Right ventricle myocardium inferior (tissue), 1 donor: ENCODE measurements at places on chromosomes 5 and 9. TPM values are rescaled to one million over a fixed set of nuclear protein-coding genes. Genes with fewer than 3 reads are reported as not detected.

- DNase-seq: no peak
Measured at GRCh38 chr5:72268753-72269410, 51.2 kb downstream of the MRPS27 start.

The SPRY4 gene
- total RNA-seq: 9.7 TPM

The SPATA31D4 gene
- total RNA-seq: not detected

The ENTREP1 gene
- total RNA-seq: 20.0 TPM

- DNase-seq: no peak
Measured at GRCh38 chr5:65823845-65824445, 101.9 kb downstream of the NLN start.

The SAXO1 gene
- total RNA-seq: not detected

DNA sequence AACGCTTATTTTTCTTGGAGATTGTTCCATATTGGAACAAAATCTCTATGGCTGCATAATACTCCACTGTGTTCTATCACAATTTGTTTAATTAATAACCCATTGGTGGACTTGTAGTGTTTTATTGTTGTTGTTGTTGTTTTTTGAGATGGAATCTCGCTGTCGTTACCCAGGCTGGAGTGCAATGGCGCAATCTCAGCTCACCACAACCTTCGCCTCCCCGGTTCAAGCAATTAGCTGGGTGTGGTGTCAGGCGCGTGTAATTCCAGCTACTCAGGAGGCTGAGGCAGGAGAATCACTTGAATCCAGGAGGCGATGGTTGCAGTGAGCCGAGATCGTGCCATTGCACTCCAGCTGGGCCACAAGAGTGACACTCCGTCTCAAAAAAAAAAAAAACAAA lies 38.7 kb downstream of the SPRY4 start:
- no peak for DNase-seq

DNA sequence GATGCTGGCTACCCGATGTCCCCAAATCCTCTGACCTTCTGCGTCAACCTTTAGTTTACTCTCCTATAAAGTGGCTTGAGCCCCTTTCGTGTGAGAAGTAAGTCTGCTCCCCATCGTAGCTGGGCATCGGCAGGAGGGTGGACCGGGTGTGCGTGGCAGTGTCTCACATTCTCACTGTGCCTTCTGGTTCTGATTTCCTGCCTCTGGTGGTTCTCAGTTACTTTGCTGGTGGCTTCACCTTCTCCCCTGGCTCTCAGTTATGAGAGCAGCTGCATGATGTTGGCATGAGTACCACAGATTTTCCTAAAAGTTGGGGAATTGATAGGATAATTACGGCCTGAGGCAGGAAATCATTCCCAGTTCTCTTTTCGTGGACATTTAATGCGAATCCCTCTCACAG lies 47.0 kb upstream of the RPS23 start:
- DNase-seq: no peak

DNA sequence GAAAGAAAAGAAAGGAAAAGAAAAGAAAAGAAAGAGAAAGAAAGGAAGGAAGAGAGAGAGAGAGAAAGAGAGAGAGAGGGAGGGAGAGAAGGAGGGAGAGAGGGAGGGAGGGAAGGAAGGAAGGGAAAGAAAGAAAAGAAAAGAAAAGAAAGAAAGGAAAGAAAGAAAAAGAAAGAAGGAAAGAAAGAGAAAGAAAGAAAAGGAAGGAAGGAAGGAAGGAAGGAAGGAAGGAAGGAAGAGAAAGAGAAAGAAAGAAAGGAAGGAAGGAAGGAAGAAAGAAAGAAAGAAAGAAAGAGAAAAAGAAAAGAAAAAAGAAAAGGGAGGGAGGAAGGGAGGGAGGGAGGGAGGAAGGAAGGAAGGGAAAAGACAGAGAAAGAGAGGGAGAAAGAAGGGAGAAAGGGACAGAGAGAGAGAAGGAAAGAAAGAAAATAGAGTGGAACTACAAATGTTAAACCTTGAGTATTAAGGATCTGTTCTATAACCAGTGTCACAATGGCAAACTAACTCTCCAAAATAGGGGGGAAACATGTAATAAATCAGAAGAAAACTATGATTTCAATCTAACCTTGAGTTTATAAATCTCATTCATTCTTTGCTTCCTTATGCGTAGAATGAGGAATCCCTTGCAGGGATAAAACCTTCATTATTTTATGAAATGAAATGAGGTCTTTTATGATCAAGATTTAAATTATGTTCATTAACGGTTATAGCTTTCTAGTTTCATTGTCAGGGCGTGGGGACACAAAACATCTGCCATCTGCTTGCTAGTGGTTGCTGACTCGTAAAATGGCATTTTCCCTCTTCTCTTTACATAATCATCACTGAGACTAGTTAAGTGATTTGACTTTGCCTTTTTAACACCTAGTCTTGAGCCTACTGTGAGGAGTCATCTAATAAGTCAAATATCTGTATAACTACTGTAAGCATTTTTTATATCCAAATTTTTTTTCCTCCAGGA lies 40.7 kb upstream of the RAD23B start:
- DNase-seq: no peak

GRCh38 chr9:121748727-121749423 lies 97.4 kb downstream of the DAB2IP start:
- no peak for DNase-seq

The MORN5 gene
- total RNA-seq: not detected

DNA sequence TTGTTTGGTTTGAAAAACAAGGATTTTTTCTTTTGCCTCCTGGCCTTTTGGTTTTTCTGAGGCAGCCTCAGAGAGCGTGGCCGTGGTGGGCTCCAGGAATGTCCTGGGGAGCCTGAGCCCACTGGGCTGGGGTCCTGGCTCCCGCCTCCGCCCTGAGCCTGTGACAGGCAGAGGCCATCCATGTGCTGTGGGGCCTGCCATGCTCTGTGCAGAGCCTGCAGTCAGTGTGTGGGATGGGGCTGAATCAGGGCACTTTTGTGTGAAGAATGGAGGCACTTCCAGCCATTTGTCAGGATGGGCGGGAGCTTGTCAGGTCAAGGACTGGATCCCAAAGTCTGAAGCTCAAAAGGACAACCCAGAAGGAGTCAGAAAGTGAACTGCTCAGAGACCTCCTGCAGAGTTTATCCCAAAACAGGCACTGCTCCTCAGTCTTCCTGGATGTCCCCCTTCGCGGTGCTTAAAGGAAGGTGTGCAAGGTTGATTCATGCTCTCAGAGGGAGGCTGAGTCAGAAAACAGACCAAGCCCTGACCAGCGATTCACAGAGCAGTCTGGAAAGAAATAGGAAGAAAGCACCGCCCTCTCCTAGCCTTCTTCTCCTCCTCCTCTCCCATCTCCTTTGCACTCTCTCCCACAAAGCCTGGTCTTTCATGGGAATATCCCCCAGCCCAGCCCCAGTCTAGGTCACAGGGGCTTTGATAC lies 53.2 kb downstream of the MVB12B start:
- no peak for DNase-seq

- no peak for DNase-seq
Measured at GRCh38 chr9:91746357-91746756, 203.7 kb downstream of the ROR2 start.

The GRXCR2 gene
- total RNA-seq: 5.5 TPM

GRCh38 chr9:111597852-111598732 lies 1.4 kb downstream of the PTGR1 start:
- peak; percentile 85 for DNase-seq

The LCN1 gene
- not detected for total RNA-seq

DNA sequence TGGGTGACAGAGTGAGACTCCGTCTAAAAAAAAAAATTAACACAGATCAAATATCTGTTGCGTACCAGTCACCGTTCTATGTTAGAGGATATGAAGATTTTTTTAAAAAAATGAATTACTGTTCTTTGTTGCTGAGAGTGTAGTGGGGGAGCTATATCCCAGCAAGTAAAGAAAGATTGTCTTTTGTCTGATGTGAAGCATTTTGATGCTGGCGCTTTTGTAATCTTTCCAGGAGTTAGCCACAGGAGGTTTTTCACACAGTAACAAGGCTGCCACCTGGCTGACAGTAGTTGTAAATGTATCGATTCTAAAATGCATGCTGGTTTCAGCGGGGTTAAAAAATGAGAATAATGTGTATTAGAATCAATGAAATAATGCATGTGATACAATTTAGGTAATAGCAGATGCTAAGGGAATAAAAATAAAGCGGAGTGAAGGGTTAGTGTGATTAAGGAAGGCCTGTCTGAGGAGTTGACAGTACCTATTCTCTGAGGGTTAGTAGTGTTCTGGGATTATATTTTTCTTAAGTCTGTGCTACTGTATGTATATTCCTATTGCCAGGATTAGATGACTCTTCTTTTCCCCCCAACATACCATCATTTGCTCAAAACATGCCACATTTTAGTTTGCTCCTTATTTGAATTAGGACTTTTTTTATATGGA lies 3.4 kb downstream of the LMNB1 start:
- DNase-seq: no peak

DNA sequence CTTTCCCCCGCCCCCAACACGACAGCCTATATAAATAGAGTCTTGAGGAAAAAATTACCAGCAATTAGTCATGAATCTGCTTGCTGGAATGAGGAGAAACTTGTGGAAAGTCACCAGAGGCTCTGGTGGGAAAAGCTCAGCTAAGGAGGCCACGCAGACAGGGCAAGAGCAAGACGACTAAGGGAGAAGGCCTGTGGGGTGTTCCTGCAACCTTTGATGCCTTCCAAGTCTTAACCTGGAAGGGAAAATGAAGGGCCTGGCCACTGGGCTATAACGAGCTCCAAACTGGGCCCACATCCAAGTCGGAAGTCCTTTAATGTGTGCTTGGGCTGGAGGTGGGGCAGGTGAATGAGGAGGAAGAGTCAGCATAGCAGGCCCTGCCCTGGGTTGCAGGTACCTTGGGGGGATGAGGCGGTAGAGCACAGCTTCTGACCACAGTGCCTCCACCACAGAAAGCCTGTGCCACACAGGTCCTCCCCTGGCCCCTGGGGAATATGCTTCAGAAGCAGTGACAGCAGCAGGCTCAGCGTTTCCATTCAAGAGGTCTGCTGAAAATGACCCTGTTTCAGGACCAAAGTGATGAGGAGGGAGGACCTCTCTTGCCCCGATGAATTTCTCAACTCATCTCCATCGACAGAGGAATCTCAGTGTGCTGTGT lies 92.8 kb upstream of the LRRTM2 start:
- no peak for DNase-seq

The ECM2 gene
- 8.5 TPM for total RNA-seq

The PLCXD3 gene
- total RNA-seq: 76.6 TPM

The PIP5K1B gene
- total RNA-seq: 60.6 TPM

DNA sequence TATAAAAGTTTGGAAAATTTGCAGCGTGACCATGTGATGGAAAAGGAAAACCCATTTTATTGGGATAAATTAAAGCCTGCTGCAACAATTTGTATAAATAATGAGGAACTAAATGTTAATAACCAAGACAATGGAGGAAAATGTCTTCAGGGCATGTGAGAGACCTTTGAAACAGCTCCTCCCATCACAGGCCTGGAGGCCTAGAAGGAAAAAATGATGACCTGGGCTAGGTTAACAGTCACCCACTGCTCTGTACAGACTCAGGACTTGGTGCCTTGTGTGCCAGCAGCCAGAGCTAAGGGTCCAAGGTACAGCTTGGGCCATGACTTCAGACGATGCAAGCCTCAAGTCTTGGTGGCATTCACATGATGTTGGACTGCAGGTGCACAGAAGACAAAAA lies 22.0 kb upstream of the UGT3A1 start:
- DNase-seq: no peak

The TAF1L gene
- not detected for total RNA-seq

DNA sequence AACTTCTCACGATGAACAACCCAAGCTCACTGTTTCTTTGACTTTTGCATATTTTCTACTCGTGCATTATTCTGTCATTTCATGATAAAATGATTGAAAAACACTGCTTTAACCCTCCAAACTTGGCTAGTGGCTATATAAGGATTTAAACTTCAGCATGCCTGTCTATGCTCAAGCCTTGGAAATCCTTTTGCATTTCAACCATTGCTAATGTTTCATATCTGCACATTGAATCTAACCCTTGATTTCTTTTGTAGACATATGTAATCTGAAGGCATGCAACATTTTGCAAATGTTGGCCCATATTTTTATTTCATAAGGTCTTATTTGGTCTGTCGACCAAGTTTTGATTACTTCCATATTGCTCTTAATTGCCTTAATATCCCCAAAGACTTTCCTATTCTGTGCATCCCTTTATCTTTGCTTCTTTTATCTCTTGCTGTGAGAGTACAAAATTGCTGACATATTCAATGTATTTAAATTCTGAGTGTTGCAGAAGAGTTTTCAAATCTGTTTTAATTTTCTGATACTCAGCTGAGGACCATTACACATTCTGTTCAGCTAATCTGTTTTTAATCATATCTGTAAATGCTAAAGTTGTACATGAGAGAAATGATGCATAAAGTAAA lies 403.7 kb upstream of the ZNF608 start:
- no peak for DNase-seq

The LEAP2 gene
- total RNA-seq: 1.1 TPM

DNA sequence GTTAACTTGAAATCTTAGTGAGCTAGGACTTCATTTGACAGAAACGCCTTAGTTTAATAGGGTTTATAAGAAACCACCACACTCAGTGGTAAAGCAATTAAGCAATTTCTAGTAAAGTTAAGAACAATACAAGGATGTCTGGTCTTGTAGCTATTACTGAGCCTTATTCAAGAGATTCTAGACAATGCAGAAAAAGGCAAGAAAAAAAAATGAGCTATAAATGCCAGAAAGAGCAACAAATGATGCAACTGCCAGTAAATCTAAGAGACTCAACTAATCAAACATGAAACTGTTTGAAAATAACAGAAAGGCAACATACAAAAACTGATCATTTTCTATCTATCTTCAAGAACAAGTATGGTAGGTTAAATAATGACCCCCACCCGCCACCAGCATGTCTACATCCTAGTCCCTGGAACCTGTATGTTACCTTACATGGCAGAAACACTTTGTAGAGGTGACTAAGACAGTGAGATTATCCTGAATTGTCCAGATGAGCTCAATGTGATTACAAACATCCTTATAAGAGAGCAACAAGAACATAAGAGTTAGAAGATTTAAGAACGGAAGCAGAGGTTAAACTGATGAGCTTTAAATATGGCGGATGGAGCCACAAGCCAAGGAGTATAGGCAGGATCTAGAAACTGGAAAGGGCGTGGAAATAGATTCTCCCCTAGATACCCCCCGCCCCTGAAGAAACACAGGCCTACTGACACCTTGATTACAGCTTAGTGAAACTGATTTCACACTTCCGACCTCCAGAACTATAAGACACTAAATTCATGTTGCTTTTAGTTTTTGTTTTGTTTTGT lies 93.0 kb downstream of the SUSD1 start:
- DNase-seq: no peak

DNA sequence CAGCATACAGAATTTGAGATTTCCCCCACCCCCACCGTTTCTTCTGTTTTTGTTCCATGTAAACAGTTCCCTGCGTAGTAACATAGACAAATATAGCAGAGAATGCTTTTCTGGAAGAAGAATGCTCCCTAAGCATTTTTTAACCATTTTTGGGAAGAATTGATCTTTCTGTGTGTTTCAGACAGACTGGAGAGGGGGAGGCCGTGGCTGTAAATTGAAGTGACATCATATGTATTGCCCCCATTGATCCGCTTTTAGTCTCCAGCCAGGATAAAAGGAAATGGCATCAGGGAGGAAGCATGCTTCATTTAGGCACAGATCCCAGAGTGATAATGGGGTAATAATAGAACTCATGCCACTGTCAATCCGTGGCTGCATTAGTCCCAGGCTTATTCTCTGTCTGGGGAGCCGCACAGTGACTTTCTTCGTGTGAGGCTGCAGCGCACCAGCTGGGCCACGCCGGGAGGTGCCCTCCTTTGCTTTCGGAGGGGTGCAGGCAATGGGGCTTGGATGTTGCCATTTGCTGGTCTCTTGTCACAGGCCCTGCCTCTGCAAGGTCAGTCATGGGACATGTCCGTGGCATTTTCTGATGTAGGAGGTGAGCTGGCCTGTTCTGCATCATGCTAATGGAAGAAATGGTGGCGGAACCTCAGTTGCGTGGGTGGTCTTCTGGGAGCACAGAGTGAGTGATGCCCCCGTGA lies 261.5 kb downstream of the FANCC start:
- DNase-seq: no peak
